ENCODE measurements at places on chromosomes 3 and 15.

DNA sequence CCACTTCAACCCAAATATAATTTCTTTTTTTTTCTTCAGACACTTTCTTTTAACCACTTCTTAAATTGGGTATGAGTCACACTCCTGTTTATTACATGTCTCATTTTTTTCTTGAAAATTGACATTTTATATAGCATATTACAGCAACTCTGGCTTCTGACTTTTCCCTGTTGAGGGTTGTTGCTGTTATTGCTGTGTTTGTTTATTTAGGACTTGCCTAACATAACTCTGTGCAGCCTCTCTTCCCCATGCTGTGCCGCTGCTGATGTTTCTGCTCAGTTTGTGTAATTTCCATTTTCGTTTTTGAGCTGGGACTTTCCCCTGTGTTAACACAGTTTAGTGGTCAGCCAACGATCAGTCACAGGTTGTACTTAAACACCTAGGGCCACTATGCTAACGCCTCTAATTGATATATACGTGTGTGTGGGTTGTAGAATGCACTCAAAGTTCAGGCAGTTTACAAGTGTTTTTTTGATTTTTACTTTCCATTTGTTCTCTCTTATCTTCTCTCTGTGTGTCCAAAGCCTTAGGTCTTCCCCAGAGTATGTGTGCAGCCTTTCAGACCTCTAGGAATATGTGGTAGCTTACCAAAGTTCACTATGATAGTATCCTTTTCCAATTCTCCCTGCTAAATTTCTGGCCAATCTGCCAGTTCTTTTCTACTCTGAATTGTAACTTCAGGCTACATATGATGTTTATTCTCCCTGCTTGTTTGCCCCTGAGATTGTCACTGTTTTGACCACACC is 337.2 kb downstream of the ZBTB20 start:
- DNase-seq = no peak

GRCh38 chr15:31396881-31397560 is 70.4 kb downstream of the KLF13 start:
- DNase-seq = no peak

DNA sequence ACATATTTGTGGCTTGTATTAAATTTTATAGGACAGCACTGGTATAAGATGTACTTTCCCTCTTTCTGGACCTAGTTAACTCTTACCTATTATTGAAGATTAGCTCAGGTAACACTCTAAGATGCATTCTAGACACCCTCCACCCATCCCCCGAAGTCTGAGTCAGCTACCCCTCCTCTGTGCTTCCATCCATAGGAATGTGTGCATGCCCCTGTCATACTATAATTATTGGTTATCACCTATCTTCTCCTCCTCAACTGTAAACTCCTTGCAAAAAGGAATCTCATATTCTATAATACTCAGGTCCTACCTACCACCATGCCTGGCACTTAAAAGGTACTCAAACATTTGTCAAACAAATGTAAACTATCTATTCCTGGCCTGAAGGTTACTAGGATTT is 3.0 kb downstream of the PEAK1 start:
- no peak for DNase-seq

DNA sequence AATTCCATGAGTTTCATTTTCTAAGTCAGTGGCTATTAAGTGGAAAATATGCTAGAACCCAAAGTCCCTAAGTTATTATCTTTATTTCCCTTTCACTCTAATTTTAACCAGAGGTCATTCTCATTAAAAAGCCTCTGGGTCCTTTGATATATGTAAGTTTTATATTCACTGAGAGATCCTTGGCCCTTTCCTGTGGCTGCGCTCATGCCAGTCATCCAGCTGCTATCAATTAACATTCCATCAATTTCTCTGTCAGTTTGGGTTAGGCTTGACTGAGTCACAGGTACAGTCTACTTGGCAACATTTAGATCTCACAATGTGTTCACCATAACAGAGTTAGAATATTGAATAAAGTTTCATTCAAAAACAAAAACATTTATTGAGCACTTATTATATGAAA is 58.0 kb upstream of the FBN1 start:
- no peak for DNase-seq

DNA sequence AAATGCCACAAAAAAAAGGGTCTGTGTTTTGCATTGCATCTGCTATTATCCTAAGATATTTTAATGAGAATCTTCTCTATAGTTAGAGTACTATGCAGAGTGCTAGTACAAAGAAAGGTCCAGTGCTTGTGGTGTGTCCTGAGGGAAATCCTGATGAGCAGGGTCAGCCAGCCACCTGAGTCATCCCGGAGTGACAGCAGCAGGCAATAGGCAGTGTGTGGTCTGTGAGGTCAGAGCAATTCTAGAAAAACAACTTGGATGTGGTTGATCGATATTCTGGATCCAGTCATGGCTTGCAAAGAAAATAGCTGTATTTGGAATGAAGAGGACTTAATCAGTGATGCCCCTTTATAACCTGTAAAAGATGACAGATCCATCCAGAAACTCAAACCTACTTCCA is 119.2 kb downstream of the CTNNB1 start:
- no peak for DNase-seq

- DNase-seq = no peak
Observed at GRCh38 chr3:185280572-185281365, 26.9 kb upstream of the EHHADH start.

DNA sequence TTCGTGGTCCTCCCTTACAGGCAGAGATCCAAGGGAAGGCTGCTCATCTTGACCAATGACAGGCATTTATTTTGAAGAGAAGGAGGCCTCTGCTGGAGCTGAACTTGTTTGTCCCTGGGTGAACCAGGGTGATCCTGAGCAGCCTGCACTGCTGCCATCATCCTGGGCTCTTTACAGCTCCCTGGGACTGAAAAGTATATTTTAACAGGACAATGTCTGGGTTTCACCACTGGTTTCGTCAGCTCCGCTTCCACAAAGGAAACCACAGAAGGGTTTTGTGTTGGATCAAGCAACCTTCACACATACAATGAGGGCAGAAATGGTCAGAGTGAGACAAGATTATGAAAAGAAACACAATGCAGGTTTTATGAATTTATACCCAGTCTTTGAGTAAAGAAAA is 400.7 kb upstream of the TPM1 start:
- DNase-seq = no peak

GRCh38 chr15:32763295-32763694 is 45.5 kb downstream of the GREM1 start:
- DNase-seq = no peak
